ENCODE measurements at places on chromosomes 6 and 20.

- no peak for DNase-seq
Observed at GRCh38 chr20:57369596-57369995, 18.5 kb downstream of the RAE1 start.

GRCh38 chr6:148771896-148772554 lies 25.2 kb downstream of the UST start:
- no peak for DNase-seq

- no peak for DNase-seq
Observed at GRCh38 chr6:26502626-26503025, 2.5 kb downstream of the BTN1A1 start.

DNA sequence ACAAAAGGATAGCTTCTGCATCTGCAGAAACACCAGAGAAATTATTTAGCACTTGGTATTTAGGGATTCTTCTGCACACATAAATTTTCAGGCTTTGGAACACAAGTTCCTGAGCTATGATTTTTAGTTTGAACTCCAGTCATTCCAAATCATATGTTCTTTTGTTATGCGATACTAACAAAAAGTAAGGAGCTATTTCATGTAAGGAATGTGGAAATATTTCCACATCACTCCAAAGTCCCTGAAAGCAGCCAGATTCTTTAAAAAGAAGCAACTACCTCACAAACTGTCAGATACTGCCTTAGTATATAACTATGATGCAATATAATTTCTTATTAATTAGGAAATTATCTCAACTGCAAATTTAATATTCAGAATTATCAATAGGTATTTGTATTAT lies 106.9 kb downstream of the RNGTT start:
- no peak for DNase-seq

GRCh38 chr6:42075159-42075838 lies 25.0 kb downstream of the TAF8 start:
- peak; percentile 58 for DNase-seq

All from activated CD4-positive, alpha-beta T cell treated with anti-CD3 and anti-CD28 coated beads for 24 hours (primary cell).